Fibroblast of skin of back (primary cell): ENCODE measurements at places on chromosomes 13 and 19.

DNA sequence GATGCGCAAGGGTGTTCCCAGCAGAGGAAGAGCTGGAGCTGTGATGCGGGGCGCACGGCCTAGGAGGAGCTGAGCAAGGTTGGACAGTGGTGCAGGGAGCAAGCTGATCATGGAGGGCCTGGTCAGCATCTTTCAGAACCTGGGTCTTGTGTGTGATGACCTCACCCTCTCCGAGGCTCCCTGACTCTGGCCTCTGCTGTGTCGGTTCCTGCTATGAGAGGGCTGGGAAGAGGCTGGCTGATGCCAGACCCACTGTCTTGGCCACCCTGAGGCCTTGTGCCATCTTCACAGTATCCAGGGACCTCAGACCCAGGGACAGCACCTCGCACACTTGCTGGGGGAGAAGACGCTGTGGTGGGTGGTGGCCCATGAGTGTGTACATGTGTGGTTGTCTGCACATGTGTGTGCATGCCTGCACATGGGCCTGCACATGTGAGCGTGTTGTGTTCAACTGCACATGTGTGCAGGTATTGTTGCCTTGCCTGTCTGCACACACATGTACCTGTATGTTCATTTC lies 16.5 kb upstream of the C13orf46 start:
- DNase-seq, result no peak

DNA sequence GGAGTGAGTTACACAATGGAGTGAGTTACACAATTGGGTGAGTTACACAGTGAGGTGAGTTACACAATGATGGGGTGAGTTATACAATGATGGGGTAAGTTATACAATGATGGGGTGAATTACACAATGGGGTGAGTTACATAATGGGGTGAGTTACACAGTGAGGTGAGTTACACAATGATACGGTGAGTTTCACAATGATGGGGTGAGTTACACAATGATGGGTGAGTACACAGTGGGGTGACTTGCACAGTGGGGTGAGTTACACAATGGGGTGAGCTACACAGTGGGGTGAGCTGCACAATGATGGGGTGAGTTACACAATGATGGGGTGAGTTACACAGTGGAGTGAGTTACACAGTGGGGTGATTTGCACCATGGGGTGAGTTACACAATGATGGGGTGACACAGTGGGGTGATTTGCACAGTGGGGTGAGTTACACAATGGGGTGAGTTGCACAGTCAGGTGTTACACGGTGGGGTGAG lies 52.5 kb upstream of the GAS6 start:
- DNase-seq, result no peak

- DNase-seq, result peak; percentile 35
Observed at GRCh38 chr13:49220036-49220855, at the start of gene MLNR. Gene MLNR, plus strand, starts transcription at chr13:49220338. Its CDS starts 0 bp downstream, at chr13:49220338.

DNA sequence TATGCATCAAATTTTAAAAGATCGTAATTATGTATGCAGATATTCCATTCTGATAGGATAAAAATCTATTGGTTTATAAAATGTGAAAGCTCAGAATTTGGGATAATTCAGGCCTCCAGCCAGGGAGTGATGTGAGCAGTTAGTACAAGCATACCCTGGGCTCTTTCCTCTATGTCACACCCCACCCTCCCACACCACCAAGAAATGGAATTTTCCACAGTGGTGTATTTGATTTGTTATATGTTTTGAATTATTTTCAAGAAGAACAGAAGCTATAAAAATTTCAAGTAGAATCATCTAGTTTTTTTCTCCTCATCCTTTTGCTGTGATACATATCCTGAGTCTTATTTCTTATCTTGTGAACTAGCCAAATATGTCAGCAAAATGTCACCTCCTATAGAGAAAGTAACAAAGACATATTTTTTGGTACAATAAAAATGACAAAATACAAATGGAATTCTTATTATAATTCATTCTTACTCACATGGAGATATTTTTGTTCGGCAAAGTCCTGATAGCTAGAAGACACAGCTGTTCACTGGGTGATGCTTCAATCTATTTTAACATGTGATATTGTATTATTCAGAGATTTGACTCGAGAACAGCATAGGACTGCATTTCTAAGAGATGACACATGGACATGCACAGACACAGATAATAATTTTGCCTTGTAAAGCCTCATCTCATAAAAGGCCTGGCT lies 61.2 kb upstream of the FRY start:
- peak; percentile 97 for DNase-seq

DNA sequence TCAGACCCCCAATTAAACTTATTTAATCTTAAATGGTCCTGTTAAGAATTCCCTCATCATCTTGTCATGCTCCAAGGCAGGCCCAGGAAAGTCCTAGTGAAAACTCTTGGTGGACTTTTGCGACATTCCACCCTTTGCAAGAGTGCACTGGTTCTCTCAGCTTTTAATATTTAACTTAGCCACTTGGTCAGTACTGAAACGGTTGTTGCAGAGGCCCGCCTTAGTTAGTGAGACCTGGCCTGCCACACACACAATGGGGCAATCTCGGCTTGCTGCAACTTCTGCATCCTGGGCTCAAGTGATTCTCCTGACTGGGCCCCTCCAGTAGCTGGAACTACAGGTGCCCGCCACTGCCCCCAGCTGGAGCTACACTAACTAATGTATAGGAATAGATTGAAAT lies 1366.0 kb downstream of the UQCRFS1 start:
- DNase-seq, result no peak

DNA sequence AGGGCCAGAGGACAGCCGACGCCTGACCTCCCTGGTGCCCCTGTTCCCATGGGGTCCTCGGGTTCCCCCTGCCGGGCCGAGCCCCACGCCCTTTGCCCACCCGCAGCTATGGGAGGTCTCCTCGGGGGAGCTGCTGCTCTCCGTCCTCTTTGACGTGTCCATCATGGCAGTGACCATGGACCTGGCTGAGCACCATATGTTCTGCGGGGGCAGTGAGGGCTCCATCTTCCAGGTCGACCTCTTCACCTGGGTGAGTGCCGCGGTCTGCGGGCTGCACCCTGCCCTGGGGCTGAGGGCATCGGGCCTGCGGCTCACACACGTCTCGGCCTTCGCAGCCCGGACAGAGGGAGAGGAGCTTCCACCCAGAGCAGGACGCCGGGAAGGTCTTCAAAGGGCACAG lies 6.6 kb downstream of the WDR18 start:
- DNase-seq, result no peak

GRCh38 chr13:73283636-73284035 lies 224.8 kb downstream of the KLF5 start:
- DNase-seq, result no peak

GRCh38 chr13:113874579-113875428 lies 10.9 kb upstream of the GAS6 start:
- DNase-seq, result no peak

DNA sequence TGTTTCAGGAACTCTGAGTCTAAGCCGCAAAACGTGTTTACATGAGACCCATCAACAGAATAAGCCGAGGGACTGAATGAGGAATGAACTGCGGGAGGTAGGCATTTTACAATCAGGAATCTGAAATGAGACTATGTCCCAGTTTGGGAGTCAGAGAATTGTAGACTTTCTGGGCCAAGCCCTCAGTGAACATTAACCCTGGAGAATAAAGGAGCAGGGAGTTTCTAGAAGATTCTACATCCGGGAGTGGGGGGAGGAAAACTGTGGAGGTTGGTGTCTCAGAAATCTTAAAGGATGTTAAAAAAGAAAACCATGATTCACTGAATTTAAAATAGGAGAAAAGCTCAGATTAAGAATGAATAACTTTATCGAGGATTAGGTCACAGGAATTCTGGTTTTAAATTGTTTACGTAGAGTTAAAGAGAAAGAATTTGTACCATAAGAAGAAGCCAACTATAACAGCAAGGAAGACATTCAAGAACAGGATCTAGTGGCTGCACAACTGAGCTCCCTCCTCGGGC lies 18.5 kb downstream of the RFX2 start:
- peak; percentile 79 for DNase-seq

GRCh38 chr13:100540621-100541020 lies 48.0 kb downstream of the GGACT start:
- DNase-seq, result no peak

- no peak for DNase-seq
Observed at GRCh38 chr19:3591876-3592613, 6.8 kb downstream of the GIPC3 start.

- DNase-seq, result peak; percentile 47
Observed at GRCh38 chr13:94480672-94481145, 1.2 kb upstream of the DCT start.

DNA sequence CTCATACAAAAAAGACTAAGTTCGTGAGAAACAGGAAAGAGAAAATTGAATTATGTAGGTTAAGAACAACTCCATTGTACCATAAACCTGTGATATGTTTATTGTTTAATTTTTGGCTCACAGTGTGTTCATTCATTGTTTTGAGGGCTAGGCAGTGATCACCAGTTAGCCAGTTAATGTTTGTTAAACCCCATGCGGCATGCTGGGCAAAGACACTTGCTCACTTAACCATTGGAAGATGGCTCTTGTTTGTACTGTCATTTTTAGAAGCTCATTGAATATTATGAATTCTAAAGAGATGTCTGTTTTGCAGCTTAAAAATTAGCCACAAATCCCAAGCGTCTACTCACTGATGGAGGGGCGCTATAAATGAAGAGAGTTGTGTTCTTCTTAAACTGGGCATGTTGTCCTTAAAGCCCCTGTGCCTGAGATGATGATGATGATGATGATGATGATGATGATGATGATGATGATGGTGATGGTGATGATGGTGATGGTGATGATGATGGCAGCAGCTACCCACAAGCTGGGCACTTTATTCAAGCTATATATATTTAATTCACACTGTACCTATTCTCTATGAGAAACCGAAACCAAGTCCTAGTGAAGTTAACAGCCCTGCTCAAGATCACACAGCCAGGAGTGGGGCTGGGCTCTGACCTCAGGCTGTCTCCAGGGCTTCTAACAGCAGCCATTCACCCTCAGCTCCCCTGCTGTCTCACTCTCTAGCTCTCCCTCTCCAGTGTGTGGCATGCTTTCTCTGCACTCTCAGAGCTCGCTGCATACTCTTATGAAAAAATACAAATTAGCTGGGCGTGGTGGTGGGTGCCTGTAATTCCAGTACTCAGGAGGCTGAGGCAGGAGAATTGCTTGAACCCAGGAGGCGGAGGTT lies 169.1 kb downstream of the SHISA2 start:
- no peak for DNase-seq

DNA sequence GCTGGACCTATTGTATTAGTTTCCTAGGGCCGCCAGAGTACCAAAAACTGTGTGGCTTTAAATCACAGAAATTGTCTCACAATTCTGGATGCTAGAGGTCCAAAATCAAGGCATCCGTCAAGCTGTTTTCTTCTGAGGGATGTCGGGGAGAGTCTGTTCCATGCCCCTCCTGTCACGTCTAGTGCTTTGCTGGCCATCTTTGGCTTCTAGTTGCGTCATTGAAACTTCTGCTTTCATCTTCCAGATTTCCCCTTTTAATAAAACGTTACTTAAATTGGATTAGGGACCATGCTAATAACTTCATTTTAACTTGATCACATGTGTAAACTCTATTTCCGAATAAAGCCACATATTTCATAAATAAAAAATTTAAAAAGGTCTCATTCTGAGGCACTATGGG lies 47.5 kb downstream of the TRPM4 start:
- DNase-seq, result no peak

DNA sequence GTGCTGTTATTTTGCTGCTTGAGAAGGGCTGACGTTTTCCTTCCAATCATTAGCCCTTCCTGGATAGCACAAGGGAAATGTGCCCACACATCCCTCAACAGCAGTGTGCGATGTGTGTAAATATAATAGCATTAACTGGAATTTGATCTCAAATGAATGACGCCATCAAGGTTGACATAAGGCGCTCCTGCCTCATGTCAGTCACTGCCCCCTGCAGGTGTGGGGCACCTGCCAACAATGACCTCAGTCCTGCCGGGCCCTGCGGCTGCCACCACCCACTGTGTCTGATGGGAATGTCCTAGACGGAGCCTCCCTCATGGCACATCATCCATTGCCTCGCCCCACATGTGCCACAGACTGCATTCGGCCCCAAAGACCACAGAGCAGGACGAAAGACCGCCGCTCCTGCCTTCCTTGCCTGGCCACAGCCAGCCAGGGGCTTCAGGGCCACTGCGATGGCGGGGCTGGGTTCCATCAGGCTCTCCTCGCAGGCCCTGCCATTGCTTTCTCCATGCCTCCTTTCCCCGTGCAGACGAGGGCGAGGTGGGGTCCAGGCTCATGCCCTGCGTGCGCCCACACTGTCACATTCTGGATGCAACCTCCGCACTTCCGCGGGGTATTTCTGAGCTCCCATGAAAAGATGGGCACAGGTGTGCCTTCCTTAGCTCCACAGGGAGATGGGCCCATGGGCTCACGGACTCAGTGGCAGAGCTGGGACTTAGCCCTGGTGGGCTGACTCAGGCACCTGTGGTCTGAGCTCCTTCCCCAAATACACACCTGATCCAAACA lies 146.7 kb downstream of the SOX1 start:
- DNase-seq, result no peak

DNA sequence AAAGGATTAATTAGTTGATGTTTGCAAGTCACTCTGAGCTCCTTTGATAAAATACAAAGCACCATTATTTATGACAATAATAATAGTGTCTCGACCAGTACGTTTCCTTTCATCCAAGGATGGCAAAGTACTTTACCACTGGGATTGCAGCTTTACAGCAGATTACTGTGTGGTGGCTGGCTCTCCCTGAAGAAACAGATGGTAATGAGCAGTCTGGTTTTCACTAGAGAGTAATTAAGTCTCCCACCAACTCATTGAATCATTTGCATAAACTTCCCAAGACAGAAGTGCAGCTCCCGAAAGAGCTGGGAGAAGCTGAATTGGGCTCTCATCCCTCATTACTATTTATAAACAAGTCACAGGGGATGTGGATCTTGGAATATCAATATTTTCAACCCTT lies 48.7 kb downstream of the KLF5 start:
- DNase-seq, result no peak

- no peak for DNase-seq
Observed at GRCh38 chr13:39321574-39321973, 281.4 kb downstream of the LHFPL6 start.

DNA sequence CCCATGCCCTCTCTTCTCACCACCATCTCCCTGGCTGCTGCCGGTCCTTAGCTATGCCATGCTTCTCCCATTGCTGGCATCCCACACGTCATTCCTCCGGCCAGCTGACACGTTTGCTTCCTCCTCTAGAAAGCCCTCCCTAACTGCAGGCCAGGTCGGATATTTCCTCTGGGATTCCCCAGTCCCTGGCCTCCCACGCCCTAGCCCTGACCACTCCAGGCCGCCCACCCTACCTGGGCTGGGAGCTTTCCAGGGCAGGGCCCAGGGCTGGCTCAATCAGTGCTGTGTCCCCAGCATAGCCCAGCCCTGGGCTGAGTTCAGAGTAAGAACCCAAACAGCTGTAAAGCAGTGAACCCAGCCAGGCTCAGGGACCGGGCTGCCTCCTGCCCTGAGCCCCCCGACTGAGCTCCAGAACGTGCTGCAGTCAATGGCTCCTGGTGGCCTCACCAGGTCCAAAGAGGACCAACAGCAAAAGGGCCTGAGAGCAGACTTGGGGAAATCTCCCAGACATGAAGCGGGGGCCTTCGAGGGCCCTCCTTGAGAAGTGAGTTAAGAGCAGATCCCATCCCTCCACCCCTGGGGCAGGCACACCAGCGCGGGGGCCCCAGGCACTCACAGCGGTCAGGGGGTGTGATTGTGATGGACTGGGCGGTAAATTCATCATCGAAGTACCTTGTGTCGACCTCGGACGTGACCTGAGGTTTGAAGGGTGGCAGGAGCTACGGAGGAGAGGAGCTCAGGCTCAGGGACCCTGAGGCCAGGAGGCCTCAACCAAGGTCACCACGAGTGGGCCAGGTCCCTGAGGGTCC lies 8.1 kb upstream of the CCNP start:
- no peak for DNase-seq
